HTR-8/SVneo (cell line): ENCODE measurements at places on chromosomes 11 and 22.

- no peak for DNase-seq
Measured at GRCh38 chr11:114426280-114426679, 13.0 kb upstream of the REXO2 start.

DNA sequence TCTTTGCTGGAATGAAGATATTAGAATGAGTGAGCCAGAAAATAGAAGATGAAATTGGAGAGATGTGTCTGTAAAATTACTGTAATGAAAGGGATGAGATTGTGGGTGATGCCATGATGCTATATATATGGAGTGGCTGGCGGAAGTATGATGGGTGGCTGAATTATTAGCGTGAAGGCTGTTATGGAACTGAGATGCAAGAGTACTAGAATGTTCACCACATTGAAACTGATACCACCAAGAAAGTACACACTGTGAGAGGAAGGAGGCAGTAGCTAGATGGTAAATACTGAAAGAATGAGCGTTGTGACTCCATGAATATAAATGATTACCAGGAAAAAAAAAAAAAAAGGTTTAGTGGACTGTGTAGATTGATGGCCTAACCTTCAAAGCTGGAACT lies 411.9 kb downstream of the CNTN5 start:
- DNase-seq = no peak

- DNase-seq = no peak
Measured at GRCh38 chr22:38513063-38513462, 7.0 kb upstream of the DDX17 start.

DNA sequence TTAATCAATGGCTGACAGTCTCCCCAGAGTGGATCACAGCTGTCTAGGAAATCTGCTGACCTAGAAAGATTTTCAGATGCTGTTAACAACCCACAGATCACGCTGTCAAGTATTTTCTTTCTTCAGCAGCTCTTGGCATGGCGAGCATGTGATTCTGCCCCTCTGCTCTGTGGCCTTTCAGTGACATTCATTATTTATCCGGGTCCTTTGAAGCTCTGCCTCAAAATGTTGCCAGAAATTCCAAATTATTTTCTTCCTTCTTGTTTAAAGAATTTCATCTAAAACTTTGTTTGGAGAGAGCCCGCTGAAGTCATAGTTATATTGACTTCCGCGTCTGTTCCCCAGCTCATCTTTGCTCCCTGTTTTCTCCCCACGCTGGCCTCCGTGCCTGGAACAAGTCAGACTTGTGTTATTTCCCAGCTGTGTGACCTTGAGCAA lies 134.1 kb downstream of the COMMD9 start:
- DNase-seq = no peak

DNA sequence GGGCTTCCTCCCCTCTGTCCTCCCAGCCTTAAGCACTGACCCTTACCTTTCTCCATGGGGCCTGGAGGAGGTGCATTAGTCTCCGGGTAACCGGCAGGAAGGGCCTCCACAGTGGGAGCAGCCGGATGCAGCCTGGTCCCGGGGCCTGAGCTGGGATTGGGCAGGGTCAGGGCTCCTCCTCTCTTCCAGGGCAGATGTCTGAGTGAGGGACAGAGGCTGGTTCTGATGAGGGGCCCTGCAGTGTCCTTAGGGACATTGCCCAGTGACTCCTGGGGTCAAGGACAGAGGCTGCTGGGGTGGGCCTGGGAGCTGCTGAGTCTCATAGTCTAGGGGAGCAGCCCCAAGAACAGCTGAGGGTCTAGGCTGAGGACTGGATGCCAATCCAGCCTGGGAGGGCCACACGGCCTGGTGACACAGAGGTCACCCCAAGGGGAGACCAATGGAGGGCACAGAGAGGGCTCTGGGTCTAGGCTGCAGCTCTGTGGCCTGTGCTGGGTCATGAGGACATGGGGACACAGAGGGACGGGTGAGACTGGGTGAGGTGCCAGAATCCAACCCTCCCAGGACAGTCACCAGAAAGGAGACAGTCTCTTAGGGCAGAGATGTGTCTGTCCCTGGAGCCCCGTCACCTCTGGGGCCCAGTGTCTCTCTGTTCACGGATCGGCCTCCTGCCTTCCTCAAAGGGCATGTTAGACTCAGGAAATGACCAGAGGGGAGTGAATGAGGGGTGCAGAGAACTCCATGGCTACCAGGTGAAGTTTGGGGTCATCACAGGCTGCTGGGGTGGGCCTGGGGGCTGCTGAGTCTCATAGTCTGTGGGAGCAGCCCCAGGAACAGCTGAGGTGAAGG lies 6.5 kb downstream of the IGLL5 start:
- no peak for DNase-seq

DNA sequence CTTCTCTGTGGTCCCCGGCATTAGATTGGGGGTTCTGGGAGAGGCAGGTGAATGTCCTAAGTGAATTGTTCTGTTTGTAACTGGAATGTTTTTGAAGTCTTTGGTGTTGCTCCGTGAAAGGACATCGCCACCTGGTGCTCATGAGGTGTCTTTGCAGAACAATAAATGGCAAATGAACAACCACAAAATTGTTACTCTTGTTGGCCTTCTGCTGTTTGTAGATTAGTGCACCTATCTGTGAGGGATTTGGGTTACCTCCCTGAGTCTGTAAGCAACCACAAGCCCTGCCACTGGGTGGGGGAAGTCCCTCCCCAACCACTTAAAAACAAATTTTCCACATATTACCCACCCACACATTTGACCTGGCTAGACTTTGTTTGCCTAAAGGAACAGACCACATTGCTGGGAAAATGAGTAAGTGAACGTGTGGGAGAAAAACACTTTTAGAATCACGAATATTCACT lies 4.7 kb downstream of the MPEG1 start:
- peak; percentile 26 for DNase-seq

DNA sequence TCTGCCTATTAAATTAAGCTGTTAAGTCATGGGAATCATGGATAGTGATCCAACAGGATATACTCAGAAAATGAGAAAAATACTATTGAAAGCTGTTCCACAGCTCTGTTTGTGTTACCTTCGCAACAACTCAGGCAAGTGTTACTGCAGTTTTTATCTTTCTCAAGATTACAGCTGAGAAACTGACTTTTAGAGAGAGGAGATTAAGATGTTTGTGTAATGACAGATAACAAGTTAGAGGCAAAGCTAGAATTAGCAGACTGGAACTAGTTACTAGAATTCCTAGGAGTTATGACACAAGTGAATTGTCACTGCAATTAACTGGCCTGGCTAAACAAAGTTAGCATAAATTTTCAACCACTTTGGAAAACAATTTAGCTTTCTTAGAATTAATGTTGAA lies 1.6 kb downstream of the SLN start:
- no peak for DNase-seq

GRCh38 chr11:33867561-33867960 lies 24.3 kb downstream of the LMO2 start:
- no peak for DNase-seq

DNA sequence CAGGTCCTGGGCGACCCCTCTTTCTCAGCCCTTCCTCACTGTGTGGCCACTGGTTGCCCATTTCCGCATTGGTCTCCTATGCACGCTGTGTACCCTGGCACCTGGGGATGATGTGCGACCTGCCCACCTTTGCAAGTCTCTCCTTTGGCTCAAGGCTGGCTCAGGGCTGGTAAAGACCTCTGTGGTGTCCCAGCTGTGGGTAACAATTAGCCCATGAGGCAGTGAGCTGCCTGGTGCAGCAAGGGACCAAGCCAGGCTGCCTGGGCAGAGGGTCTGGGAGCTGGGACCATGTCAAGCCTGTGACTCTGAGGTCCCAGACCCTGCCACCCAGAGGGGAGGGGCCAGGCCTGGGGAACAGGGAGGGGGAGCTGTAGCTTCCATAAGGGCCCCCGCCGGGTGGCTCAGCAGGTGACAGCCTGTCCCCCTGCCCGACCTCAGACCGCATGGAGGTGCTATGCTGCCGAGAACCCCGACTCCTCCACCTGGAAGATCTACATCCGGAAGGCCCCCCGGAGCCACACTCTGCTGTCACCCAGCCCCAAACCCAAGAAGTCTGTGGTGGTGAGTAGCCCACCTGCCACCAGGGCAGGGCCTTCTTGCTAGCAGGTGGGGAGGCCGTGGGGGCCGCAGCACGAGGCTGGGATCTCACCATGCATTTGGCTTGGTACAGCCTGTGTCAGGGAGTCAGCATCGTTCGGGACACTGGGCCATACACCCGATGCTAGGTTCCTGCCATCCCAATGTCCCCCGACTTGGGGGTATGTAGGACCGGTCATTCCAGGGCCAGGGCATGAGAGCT lies 112.5 kb downstream of the KCNQ1OT1 start:
- DNase-seq = no peak

GRCh38 chr22:49040111-49040510 lies 787.6 kb downstream of the BRD1 start:
- DNase-seq = no peak

DNA sequence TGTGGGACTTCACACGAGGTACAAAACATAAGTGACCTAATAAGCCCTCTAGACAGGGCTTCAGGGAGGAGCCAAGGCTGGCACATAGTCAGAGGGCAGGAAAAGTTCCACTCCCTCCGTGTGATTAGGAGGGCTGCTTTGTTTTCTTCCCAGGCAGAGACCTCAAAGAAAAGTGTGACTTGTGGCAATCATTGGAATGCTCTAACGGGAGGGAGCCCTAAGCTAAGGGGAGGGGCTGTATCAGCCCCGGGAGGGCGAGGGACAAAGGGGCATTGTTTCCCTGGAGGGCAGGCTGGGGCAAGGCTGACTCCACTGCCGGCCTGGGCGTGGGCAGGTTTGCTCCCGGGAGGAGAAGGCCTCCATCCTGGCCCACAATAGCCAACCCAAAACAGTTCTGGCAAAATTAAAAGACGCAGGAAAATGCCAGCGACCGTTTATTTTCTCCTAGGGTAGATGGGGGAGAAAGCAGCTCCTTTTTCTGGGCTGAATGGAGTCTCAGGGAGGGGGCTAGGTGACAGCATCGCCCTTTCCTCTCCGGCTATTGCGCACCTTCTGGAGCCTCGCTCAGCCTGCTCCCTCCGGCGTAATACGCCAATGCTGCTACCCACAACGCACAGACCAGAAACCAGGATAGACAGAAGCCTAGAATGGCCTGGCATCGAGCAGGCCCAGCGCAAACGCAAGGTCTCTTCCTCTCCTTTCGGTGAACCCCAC lies 60.2 kb downstream of the ENDOD1 start:
- no peak for DNase-seq

DNA sequence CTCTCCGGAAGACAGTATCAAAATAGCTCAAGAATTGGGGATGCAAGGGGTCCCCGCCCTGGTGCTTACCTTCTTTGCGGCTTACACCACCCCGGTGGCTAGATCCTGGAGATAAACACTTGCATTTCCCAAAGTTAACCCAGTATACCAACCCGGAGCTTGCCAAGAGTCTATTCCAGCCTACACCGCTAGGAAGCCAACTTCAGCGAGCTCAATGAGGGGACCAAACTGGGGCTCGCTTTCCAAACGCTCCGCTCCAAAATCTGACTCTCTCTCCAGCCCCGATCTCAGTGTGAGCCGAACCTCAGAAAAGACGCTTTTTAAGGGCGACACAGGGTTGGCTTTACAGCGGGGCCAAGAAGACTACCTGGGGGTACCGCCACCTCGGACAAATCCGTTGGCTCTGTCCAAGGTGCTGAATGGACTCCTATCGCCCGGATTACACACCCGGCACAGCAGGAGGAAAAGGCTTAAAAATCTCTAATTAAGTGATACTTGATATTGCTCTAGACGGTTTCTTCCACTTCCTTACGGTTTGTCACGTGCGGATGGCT lies 20.1 kb upstream of the BDNF start:
- no peak for DNase-seq

- DNase-seq = no peak
Measured at GRCh38 chr11:92632495-92632894, 337.0 kb upstream of the MTNR1B start.

- no peak for DNase-seq
Measured at GRCh38 chr22:29715240-29715639, 4.6 kb upstream of the CABP7 start.

DNA sequence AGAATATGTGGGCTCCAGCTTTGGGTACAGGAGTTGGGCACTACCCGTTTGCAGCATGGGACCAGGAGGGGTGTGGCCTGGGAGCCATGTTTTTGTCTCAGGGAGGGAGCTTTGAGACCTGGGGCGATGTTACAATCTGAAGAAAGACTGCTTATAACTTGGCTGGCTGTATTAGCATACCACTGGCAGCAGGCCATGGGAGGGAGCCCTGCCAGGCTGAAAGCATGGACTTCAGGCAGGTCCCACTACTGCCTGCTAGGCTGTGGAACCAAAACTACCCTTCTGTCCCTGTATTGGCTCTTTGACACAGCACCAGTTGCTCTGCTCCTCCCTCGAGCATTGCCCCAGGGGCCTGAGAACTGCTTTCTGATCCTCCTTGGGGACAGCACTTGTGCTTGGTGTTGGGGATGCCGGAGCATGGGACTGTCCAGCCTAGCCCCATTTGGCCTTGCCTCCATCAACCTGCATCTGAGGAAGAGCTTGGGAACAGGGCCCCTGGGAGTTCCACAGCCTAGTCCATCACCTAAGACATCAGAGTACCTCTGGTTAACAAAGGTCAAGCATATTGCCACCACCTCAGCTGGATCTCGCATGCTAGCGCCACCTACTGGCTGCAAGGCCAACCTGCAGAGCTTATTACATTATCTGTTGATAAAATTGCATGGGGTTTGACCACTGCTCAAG lies 217.4 kb downstream of the SBF2 start:
- DNase-seq = peak; percentile 6

DNA sequence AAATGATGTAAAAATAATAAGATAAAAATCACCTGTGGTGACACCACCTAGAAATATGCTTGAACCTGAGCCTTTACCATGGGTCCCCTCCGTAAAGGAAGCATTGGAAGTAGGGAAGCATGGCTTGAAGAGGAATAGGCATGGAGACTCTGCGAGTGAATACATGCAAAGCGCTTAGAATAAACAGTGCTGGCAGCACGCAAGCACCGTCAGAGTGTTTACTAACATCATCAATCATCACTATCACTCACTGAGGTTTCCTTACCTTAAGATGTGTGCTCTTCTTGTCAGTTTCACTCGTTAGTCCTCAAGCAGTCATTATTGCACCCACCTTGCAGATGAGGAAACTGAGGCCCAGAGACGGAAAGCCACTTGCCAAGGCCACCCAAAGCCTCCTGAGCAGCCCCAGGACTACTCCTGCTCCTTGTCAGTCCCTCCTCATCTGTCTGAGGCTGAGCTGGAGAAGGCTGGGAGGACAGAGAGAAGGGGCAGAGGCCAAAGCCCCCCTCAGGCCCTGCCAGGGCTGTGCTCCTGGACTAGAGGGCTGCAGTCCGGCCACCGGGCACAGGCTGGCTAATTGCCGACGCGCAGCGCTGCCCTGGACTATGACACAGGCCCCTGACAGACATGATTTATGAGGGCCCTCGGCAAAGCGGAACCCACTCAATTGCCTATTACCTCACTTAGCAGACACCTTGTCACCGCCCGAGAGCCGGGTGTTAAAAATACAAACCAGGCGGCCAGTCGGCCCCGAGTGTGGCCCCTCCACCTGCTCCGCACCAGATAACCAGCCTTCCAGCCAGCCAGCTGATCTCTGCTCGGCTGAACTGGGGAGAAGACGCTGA lies 168.9 kb downstream of the MN1 start:
- no peak for DNase-seq

GRCh38 chr11:120043328-120043945 lies 94.5 kb downstream of the TRIM29 start:
- no peak for DNase-seq
